ENCODE measurements at places on chromosomes 16 and 17. TPM values are rescaled to one million over a fixed set of nuclear protein-coding genes. Genes with fewer than 3 reads are reported as not detected.

Gene MYH3
- 11,878 TPM for polyA plus RNA-seq

Gene KRTAP3-2
- polyA plus RNA-seq, result 0.45 TPM

Gene CPPED1
- 7.7 TPM for polyA plus RNA-seq

Gene TRAF4
- 54.3 TPM for polyA plus RNA-seq

Gene STH
- not detected for polyA plus RNA-seq

Gene MEOX1
- polyA plus RNA-seq, result 14.1 TPM

Data from muscle of back (tissue), 13 donors.